Naive B cell (primary cell): ENCODE measurements at places on chromosomes 12 and 14.

GRCh38 chr12:51244269-51244668 lies 5.6 kb downstream of the DAZAP2 start:
- DNase-seq, result no peak

DNA sequence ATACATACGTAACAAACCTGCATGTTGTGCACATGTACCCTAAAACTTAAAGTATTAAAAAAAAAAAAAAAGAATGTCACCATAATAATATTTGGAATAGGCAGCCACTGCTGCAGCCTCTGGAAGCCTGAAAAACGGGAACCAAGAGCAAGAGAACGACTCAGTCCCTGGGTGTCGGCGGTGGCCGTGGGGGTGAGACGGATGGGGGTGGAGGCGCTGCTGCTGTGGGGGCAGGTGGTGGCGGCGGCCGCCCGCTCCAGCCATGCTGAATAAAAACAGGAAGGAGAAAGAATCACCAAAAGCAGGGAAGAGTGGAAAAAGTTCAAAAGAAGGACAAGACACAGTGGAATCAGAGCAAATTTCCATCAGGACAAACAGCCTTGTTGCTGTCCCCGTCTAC lies 46.9 kb downstream of the ZFYVE21 start:
- DNase-seq, result no peak

DNA sequence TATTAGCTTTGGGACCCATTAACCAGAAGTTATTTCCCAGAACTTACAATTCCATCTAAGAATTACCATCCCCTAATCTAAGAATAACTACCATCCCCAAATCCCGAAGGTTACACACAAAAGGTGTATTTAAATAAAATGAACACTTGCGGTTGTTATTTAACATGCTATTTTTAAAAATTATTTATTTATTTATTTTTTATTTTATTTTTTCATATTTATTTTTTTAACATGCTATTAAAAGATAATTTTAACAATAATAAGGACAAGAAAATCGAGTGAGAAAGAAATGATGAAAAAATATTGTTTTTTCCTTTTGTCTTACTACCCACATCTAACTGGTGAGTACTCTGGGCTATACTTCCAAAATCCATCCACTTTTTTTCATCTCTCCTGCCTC lies 6.3 kb downstream of the FBXO33 start:
- no peak for DNase-seq

DNA sequence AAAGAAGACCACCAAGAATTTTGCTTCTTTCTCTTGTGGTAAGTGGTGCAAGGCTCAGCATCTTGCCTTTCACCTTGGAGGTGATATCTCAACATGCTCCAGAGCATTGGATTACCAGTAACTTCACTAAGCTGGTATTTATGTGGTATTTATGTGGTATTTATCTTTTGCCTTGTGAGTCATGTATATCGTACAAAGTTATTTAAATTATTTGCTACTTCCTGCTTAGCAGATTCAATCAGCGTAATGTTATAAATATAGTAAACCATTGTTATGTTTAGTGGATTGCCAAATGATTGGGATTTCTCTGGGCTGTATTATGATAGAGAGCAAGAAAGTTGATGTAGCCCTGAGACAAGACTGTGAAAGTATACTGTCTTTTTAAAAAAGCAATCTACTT lies 366.4 kb downstream of the IPO8 start:
- DNase-seq, result no peak

- no peak for DNase-seq
Measured at GRCh38 chr12:102232446-102232845, 34.8 kb upstream of the PMCH start.

DNA sequence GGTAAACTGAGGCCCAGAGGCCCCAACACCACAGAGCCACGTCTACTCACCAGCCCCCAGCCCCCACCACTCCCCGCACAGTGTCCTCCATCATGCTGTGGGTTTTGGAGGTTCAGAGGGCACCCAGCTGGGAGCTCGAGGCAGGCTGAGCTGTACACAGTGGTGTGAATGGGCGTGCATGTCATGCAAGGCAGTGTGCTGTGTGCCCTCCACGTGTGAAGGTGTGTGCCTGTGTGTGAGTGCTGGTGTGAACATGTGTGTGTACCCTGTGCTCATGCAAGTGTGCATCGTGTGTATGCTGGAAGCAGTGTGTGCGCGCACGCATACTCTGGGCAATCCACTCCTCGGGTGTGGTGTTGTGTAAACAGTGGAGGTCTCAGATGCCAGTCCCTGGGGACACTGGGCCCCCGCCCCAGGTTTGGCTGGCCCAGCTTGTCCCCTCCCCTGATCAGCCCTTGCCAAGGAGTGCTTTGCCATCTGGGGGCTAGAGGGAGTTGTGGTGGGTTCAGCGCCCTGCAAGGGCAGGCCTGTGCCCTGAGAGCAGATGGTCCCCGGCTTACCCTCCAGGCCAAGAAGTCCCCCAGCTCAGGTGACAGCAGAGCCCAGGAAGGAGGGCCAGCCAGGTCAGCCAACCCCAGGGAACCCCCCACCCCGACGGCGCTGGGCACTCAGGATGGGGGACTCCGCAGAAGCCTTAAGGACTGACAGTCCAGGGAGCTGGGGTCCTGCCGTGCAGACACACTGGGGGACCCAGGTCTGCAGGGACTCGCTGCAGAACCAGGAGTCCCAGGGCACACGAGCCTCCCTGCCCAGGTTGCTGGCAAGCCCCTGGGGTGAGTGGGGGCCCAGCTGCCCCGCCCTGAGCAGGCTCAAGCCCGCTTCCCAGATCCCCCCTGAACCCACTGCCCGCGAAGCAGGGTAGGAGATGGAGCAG lies 23.8 kb upstream of the GPR132 start:
- DNase-seq, result no peak

DNA sequence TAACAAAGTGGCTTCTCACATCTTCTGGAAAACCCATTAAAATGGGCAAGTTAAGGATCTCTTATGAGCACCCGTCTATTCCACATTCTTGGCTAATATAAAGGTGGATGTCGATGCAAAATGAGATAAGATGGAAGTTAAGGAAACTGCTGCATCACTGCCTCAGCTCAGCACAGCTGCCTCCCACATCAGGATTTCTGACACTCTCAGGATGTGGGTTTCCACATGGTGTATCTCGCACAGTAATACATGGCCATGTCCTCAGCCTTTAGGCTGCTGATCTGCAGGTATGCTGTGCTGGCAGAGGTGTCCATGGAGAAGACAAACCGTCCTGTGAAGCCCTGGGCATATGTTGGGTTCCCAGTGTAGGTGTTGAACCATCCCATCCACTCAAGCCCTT lies 1348.0 kb downstream of the TMEM121 start:
- no peak for DNase-seq
